ENCODE measurements at places on chromosomes 5 and 9.

DNA sequence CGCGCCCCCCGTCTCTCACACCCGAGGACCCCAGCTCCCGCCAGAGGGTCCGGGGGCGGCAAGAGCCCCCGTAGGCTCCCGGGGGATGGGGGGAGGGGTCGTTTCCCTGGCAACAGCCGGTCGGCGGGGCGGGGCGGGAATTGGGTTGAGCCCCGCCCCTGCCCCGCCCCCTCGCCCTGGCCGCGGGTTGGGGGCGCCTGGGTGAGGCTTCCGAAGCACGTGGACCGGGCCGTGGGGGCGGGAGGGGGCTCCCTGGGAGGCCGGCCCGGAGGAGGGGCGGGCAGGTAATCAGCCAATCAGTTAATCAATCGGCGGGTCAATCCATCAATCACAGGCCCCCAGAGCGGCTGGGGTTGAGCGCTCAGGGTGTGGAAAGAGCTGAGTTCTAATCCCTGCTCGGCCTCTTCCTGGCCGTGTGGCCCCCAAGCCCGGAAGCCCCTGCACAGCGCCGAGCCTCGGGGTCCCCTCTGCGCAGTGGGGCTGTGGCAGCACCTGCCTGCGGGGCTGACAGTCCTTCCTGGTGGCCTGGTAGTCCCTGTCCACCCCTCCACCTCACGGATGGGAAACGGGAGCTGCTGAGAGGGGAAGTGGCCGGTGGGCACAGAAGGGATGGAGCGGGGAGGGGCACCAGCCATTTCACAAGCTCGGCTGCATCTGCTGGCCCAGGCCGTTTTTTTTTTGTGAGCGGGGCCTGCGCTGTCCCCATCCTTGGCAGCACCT is 174.2 kb upstream of the IER5L start:
- DNase-seq, result no peak

GRCh38 chr9:133493845-133494540 is 15.1 kb upstream of the SLC2A6 start:
- no peak for DNase-seq

DNA sequence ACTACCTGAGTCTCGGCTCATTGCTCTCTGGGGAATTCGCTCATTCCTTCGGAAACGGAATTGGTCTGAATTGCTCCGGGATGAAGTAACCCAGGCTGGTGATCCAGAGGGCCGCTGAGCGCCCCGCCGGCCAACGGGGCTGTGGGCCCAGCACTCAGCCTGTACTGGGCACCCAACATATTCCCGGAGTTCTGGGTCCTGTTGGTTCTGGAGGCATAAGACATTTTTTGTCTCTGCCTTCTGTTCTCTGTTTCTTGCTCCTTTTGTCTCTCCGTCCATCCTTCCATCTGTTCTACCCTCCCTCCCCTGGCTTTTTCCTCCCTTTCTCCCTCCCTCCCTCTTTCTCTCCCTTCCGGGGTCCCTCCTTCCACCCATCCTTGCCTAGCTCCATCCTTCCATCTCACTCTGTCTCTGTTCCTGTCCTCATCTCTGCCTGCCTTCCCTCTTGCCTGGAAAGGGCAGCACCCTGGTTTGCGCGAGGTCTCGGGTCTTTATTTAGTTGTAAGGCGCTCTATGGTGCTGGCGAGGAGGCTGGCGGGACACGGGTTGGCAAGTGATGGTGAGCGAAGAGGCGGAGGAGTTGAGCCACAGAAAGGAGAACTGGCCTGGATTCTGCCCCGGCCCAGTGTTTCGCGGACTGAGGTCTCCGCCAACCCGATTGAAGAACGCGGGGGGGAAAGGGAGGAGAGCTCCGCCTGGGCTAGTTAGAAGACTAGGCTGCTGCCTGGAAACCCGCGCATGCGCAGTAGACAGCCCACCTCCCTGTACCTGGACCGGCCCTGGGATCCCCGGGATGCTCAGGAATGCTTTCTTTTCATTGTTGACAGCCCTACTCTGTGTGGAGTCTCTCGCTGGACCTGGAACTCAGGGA is 1468.0 kb downstream of the FOXD4L5 start:
- DNase-seq, result peak; percentile 88

- peak; percentile 82 for DNase-seq
Measured at GRCh38 chr9:122053064-122053463, 40.0 kb downstream of the TTLL11 start.

GRCh38 chr5:42655982-42656650 is 100.5 kb upstream of the CCDC152 start:
- DNase-seq, result no peak

GRCh38 chr9:13388157-13388556 is 108.7 kb upstream of the MPDZ start:
- peak; percentile 88 for DNase-seq

DNA sequence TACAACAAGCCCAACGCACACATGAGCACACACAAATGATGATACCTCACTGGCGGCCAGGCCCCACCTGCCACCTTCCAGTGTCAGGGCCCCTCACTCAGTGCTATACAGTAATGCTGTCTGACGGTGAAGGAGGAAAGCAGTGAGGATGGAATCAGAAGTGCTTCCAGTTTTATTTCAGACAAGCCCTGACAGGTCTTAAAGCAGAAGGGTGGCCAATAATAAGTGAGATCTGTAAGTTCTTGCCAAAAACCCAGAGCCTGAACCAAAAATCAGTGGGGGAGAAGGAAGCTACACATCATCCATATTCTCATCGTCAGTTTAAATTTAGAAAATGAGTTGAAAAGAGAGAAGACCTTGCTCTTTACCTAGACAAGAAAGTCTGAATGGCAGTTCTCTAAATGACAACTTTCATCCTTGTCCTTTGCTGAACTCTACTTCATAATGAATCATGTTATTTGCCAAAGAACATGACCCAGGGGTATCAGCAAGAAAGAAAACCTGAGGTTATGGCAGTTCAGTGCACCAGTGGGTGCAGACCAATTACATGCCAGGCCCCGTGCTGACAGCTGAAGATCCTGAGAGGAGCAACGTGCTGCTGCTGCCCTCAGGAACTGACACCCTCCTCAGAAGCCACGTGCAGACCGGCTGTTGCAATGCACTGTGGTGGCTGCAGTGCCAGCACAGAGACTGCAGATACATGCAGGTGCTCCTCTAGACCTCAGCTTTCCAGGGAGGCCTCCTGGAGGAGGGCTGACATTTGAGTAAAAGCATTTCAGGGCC is 118.7 kb downstream of the DROSHA start:
- DNase-seq, result peak; percentile 6

- no peak for DNase-seq
Measured at GRCh38 chr9:131277287-131277909, 1.1 kb upstream of the FAM78A start.

DNA sequence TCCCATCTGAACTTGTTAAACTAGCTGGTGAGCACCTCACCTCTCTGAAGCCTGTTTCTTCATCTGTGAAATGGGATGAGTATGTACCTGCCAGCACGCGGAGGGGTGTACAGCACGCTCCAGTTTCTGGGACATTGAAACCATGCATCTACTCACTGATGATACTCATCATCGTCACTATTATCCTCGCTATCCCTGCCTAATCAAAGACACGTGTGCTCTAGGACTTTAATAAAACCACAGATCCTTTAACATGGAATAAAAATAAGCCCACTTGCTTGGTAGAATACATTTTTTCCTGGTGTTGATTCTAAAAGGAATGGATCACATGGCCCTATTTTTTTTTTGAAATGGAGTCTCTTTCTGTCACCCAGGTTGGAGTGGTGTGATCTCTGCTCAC is 37.3 kb upstream of the POMT1 start:
- peak; percentile 16 for DNase-seq

GRCh38 chr5:166768536-166768935 is 1522.9 kb upstream of the WWC1 start:
- no peak for DNase-seq

- DNase-seq, result no peak
Measured at GRCh38 chr5:117245130-117245529, 670.5 kb upstream of the SEMA6A start.

GRCh38 chr5:103461243-103461642 is 101.3 kb downstream of the NUDT12 start:
- peak; percentile 90 for DNase-seq

DNA sequence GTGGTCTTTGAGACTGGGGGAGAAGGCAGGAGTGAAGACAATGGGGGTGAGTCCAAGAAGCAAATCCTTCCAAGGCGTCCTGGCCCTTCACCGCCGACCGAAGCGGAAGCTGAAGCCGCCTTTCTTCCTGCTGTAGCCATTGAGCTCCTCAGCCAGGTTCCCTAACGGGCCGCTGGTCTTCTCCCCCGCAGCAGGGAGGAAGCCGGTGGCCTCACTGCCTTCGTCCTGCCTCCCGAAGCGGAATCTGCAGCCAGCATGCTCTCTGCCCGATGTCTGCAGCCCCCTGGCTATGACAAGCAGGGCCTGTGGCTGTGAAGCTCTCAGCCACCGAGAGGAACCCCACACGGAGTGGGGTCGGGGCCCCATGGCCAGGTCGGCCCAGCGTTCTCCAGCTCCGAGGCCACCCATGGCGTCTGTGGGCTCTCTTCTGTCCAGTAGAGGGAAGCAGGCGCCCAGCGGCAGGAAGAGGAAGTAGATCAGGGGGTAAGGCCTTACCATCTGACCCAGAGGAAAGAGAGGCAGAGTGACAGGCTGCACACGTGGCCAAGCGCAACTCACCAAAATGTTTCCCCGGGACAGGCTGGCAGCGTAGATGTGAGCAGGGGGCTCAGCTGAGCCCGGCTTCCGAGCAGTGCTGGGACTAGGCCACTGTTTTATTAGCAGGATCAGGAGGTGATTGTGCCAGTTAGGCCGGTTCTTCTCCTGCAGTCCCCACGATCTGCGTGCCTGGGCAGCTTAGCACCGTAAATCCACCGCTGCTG is 3.1 kb downstream of the QRFP start:
- no peak for DNase-seq

- no peak for DNase-seq
Measured at GRCh38 chr5:122967625-122968024, 68.9 kb downstream of the PPIC start.

- no peak for DNase-seq
Measured at GRCh38 chr5:75568202-75568601, 43.1 kb upstream of the ANKDD1B start.

DNA sequence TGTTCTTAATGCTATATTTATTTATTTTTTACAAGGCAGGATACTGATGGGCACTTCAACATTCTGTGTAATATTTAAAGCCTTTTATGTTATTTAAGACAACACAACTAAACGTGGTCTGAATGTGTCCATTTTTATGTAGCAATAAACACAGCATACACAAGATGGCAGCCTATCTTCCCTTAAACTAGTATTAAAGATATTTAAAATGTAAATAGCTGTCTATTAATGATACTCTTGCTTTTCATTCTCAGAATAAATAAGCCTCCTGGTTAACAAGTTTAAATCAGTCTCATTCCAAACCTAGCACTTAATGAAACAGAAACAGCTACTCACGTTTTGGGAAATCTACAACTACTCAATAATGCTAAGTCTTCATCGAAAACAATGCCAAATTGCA is 315.7 kb downstream of the MCTP1 start:
- DNase-seq, result peak; percentile 4

GRCh38 chr5:25552871-25553481 is 908.2 kb upstream of the CDH10 start:
- no peak for DNase-seq

- DNase-seq, result no peak
Measured at GRCh38 chr5:6792911-6793471, 79.8 kb downstream of the TENT4A start.

DNA sequence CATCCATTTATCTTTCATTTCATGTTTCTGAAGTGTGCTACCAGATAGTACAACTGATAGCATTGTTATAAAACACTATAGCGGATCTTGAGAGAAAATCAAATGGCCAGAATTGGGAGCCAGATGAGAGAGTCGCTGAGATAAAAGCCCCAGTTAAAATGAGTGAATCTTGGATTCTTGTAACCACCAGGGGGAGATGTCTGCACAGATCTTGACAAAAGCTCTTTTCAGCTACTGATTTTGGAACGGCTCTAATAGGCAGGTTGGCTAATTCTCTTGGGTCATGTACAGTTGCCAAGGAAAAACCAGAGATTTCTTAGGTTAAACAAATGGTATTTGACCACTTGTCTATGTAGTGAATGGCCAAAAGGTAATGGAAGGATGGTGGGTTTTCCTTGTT is 21.7 kb downstream of the F2RL2 start:
- peak; percentile 72 for DNase-seq

DNA sequence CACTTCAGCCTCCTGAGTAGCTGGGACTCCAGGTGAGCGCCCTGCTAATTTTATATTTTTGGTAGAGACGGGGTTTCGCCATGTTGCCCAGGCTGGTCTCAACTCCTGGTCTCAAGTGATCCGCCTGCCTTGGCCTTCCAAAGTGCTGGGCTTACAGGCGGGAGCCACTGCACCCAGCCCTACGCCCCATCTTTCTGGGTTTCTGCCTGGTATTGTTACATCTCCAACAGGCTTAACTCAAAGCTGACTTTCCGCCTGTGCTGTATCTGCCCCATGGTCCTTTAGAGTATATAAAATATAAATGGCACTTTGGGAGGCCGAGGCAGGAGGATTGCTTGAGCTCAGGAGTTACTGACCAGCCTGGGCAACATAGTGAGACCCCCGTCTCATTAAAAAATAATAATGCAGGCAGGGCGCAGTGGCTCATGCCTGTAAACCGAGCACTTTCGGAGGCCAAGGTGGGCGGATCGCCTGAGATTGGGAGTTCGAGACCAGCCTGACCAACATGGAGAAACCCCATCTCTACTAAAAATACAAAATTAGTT is 36.5 kb upstream of the GLDC start:
- peak; percentile 9 for DNase-seq

DNA sequence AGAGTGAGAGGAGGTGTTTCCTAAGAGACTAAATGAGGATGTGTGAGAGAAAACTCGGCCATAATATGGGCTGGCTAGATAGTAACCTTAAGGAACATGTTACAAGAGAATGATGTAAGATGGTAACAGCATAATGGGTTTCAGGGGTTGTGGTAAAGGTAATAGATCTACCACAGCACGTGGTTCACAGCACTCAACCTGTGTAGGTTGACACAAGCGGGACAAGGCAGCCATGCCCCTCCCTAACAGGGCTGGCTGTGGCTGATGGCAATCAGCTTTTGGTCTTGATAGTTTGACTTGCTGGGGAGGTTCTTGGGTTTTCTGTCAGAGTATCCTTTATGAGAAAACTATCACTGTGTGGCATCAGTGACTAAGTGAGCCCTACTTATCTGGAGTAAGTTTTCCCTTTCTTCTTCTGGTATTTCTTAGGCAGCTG is 138.6 kb downstream of the TRIO start:
- no peak for DNase-seq

- DNase-seq, result no peak
Measured at GRCh38 chr5:156974328-156974727, 11.3 kb upstream of the TIMD4 start.

GRCh38 chr5:34584165-34584564 is 72.0 kb upstream of the RAI14 start:
- DNase-seq, result no peak

- DNase-seq, result no peak
Measured at GRCh38 chr5:150307617-150308426, 5.1 kb upstream of the ARSI start.

DNA sequence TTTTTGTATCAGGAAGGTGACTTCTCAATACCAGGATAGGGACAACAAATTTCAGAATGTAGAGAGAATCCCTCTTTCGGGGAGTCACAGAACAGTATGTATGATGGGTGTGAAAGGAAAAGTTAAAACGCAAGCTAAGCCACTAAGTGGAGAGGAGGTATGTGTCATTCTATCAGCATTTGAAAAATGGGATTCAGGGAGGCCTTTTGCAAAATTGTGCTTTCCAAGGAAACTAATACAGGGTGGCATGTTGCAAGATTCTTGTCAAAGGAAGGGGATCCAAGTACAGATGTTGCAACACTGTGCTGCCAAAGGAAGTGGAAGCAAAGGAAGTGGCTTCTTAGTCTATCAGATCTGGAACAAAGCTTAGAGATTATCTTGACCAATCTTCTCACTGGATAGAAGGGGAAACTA is 12.6 kb upstream of the TNIP1 start:
- DNase-seq, result peak; percentile 98

- DNase-seq, result no peak
Measured at GRCh38 chr5:149496166-149496565, 55.1 kb downstream of the CSNK1A1 start.

Measured in AG10803 (cell line).